ENCODE measurements at places on chromosomes 1 and 21.
A peak's percentile ranks its signal among the peaks of the same experiment; 100 is the strongest.

- DNase-seq, result no peak
Observed at GRCh38 chr1:192003295-192004077, 154.8 kb upstream of the RGS18 start.

DNA sequence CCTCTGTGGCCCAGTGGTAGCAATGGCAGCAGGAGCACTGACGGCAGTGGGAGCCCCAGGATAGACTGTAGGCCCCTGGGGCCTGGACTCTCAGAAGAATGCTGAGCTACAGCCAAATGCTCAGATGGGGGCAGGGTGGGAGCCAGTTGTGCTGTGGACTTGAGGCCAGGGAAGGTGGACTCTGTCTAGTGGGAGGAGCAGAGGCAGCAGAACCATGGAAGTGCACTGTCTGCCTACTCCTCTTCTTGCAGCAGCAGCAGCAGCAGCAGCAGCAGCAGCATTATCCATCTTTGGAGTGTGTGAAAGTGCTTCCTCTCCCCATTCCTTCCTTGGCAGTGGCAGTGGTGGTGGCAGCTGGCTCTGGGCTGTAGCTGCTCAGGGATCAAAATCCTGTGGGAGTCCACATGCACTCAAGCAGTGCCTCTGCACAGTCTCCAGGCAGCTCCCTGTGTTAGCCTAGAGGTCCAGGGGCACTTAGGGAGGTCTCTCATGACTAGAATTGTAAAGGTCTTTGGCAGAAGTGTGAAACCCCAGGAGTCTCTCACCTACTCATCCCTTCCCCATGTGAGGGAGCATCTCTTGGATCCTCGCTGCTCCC lies 917.9 kb upstream of the B3GALT2 start:
- DNase-seq, result no peak

DNA sequence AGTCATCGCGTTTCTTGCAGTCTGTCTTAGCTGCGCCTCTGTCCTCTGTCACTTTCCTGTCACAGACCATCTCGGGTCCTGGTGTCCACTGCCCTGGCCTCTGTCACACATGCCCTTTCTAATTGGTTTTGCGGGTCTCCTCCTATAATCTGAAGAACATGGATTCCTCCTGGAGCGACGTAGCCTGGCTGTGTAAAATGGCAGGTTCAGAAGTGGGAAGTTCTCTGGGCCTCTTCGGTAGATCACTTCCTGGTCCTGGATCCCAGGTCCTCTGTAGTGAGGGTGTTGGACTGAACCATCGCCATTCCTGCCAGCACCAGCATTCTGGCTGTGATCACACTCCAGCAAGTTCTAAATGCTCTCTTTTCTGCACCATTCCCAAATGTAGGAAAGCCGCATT lies 857 bp downstream of the FAM3B start:
- DNase-seq, result no peak

DNA sequence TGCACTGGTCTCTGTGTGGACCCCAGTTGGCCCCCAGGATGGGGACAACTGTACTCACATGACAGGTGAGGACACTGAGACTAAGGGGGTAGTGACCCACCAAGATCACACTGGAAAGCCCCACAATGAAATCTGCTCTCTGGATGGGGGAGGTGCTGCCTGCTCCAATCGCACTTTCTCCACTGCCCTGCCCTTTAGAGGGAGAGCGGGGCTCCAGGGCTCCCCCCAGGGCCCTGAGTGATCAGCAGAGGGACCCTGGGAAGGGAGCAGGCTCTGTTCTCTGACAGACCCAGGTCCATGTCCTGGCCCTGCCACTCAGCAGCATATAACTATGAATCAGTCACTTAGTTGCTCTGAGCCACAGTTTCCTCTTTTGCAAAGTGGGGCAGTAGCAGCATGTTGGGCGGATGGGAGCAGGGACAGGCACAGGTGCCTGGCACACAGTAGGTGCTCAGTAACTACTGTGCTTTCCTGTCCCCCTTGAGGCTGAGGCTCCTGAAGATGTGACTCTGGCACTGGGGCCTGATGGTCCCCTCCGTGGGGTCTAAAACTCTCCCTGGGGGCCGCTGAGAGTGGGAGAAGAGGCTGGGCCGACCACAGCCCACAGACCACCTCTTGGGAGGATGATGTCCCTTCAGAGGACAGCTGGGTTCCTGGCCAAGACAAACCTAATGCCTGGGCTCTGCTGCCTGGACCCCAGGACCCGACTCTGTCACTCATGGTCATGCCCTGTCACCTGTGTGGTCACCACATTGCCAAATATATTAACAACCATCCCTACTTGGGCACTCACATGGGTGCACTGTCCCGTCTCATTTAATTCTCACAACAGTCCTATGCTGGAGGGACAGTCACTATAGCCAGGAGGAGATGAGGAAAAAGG lies 222.7 kb downstream of the PTPRU start:
- no peak for DNase-seq

DNA sequence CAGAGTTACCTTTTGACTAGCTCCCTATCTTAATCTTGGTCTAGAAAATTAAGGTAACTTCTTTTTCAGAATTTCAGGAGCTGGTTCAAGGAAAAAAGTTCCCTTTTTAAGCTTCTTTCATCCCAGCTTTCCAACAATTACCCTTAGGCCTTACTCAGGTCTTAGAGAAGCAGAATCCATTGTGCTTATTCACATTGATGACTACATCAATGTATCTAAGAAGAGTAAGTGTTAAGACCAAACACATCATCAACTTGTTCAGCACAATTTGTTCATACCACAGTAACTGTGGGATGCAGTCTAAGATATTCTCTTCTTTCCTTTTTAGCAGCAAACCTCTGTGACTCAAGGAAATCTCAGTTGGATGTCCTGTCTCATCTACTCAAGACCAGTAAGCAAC lies 4.1 kb downstream of the MRPL9 start:
- no peak for DNase-seq

DNA sequence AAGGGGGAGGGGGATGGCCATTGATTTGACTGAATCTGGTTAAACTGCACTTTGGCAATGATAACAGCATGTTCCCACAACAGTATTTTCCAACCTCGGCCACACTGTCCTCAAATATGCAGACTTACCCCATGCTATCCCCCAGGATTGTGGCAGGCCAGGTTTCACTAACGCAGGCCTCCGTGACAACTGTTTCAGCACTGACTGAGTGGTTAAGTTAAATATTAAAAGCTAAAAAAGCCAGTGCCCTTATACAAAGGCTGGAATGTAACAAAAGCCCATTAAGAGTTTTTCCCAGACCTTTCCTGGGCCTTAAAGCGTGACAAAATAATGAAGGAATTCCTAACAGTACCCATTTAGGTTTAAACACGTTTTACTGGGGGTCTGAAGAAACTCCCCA lies 202.9 kb downstream of the USP25 start:
- no peak for DNase-seq

- peak; percentile 74 for DNase-seq
Observed at GRCh38 chr1:27395441-27396195, 3.2 kb downstream of the GPR3 start.

- no peak for DNase-seq
Observed at GRCh38 chr21:17482928-17483327, 29.9 kb upstream of the CXADR start.

- no peak for DNase-seq
Observed at GRCh38 chr1:181104790-181105133, 16.3 kb downstream of the IER5 start.

DNA sequence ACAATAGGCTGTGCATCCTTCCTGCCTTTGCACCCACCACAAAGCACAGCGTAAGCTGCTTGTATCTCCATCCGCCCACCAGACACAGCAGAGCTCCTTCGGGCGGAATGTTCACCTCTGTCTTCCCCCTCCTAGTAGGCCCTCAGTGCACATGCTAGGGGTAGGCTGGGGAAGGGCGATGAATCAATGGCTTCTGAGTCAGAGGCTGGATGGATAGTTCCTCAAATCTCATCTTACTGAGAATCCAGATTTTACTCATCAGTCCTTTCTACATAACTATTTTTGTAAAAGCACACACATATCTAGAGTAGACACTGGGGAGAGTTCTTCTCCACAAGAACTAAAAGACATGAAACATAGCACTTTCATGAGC lies 73.8 kb downstream of the BCAR3 start:
- peak; percentile 78 for DNase-seq

DNA sequence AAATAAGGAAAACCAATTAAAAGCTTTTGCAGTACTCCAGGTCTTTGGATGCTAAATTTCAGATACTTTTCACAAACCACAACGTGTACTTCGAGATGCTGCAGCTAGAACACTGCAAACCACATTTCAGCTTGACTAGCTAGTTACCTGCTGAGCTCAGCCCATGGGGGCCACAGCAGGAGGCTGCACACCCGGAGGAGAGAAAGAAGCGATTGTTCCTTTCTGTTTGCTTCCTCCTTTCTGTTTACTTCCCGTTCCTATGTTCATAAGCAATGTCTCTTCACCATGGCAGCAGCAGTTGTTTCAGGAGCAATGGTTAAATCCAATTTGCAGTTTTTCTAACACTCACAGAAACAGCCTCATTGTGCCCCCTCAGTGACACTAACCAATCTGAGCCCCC lies 225.6 kb upstream of the FGGY start:
- DNase-seq, result no peak

DNA sequence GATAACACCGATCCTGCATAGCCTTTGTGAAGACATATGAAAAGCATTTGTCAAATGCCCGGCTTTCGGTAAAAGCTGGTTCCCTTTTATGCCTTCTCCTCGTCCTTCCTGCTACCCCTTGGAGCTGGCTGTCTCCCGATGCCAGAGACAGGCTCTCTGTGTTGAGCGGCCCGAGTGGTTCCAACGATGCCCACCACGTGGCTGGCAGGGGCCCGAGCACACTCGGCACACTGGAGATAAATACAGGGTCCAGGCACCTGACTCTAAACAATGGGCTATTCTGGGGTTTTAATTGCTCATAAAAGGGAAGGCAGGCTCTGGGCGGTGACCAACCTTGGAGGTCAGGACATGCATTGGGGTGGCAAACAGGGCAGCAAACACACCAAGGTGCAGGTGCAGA lies 207.1 kb downstream of the HIVEP3 start:
- no peak for DNase-seq

DNA sequence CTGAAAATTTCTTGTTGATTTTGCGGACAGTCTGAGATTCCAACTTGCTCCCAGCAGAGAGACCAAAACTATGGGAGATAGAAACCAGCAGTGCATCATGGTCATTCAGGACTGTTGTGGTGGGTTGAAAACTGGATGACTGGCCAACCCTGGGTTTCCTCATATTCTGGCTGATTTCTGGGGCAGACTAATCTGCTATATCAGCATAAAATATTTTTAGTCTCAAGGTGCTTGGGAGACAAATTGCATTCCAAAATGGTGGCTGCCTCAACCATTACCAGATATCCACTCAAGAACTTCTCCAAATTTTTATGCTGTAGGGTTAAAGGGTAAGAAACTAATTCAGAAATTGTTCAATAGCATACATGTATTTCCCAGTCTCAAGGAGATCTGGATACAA lies 434.0 kb downstream of the BRINP3 start:
- no peak for DNase-seq

- DNase-seq, result no peak
Observed at GRCh38 chr1:230237805-230238204, 170.8 kb downstream of the GALNT2 start.

DNA sequence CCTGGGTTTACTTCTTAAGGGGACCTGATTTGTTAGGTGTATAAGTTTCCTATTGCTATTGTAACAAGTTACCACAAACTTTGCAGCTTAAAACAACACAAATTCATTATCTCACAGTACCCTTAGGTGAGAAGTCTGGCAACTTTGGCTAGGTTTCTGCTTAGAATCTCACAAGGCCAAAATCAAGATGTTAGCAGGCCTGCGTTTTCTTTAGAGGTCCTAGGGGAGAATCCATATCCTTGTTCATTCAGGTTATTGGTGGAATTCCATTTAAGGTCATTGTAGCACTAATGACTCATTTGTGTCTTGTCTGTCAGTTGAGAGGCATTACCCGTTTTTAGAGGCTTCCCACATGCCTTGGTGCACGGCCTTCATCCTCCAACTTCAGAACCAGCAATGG lies 8.2 kb upstream of the SH2D1B start:
- no peak for DNase-seq

- DNase-seq, result no peak
Observed at GRCh38 chr1:56439610-56440264, 139.6 kb downstream of the PLPP3 start.

DNA sequence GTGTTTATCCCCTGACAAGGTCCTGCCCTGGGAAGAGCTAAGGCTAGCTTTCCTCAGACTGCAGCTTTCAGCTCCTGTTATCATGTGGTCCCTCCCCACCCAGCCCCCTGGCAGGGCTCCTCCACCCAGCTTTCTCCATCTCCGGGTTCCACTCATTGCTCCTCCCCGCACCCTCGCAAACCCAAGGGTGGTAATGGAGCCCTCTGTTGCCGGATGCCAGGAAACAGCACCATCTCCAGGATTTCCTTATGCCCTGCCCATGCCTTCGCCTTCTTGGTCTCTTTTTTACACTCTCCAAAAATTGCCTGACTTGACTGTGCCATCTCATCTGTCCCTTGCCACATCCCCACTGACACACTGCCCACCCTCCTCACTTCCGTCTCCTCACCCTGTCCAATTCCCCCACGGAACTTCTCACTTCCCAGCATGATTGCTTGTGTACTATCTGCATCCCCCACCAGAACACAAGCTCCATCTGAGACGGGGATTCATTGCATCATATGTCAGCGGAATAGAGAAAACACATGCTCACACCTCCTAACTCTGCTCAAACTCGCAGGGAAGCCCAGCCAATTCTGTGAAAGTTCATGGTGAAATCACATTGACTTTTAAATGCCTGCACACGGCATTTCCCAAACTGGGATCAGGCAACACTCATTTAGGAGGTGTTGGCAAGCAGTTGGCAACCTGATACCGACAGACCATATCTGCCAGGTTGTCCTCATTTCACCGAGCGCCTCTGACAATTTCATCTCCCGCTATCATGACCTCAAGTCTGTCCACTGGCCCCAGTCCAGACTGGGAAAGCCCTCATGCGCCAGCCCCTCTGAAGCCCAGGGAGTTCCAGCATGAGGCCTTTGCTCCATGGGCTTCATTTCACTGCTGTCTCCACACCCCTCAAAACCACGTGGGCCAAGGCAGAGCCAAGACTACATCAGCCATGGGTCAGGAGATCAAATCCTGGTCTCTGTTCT lies 201.1 kb downstream of the MATN1 start:
- DNase-seq, result no peak

- peak; percentile 5 for DNase-seq
Observed at GRCh38 chr1:68442822-68443556, 6.8 kb downstream of the RPE65 start.

DNA sequence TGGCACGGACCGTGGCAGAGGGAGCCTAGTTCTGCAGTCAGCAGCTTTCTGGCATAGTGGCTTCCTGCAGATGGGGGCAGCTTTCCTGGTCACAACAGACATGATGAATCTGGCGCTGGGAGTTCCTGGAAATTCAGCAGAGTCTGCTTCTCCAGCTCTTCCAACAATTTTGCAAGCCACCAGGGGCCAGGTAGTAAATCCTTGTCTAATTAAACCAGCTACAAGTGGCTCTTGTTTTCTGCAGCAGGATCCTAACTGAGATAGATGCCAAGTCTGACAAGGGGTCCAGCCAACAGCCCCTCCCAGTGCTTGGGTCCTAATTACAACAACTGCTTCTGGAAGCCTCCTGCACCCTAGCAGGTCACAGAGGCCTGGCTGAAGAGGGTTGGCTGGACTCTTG lies 35.8 kb downstream of the TRIM62 start:
- DNase-seq, result no peak

GRCh38 chr1:146029117-146029516 lies 7.6 kb upstream of the HJV start:
- no peak for DNase-seq

- no peak for DNase-seq
Observed at GRCh38 chr1:58406301-58407071, 140.0 kb downstream of the OMA1 start.
